CD4-positive, alpha-beta T cell treated with Interleukin-21 for 1 hour (primary cell): ENCODE measurements at places on chromosomes 12 and 14.

DNA sequence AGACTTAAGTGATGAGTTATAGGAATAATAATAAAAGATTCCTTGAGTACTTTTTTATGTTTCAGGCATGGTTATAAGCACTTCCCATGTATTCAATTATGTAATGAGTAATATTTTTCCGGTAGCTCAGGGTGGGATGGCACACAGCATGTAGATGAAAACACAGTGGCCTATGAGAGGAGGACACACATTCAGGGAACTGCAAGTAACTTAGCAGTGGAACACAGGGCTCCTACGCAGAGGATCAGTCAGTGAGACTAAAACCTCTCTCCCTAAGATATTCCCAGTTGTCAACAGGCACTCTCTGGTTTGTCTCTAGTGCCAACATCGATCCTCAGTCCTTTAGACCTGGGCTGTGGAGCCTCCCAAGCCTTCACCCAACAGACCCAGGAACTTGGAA, 219.4 kb downstream of the DIO2 start:
- no peak for DNase-seq

- no peak for DNase-seq
These were observed 7.5 kb upstream of the CTDSP2 start for GRCh38 chr12:57853864-57854556.

- no peak for DNase-seq
These were observed 30.5 kb downstream of the CLEC2D start for GRCh38 chr12:9699898-9700605.

DNA sequence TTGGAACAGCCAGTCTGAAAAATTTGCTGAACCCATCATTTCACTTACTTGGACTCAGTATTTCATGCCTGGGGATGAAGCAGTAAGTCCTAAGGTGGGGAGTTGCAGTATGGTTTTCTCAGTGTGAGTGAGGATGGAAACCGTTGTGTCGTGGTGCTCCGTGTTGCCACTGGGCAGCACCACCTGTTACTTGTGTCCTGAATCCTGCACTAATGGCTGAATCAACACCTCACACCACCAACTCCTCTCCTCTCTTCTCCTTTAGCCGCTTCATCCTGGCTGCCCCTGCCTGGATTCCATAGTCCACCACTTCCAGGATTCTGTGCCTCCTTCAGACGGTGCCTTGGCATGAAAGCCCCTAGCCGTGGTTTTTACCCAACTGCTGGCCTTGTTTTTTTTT, 3.0 kb upstream of the EP400 start:
- DNase-seq, result no peak

DNA sequence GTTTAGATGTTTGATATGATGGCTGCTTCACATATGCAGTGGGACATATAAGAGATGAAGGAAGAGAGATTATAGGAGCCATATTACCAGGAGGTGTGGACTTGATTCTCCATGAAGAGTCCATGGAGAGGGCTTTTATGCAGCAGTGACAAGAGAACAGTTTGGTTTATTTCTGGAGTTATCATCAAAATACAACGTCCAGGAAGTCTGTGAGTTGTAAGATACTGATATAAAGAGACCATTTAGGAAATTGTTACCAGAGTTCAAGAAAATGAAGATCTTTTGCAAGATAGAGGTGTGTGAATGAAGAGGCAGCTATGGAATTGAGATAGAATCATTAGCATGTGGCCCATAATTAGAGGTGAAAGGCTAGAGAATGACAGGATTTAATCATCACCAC, 431.7 kb downstream of the NPAS3 start:
- no peak for DNase-seq

DNA sequence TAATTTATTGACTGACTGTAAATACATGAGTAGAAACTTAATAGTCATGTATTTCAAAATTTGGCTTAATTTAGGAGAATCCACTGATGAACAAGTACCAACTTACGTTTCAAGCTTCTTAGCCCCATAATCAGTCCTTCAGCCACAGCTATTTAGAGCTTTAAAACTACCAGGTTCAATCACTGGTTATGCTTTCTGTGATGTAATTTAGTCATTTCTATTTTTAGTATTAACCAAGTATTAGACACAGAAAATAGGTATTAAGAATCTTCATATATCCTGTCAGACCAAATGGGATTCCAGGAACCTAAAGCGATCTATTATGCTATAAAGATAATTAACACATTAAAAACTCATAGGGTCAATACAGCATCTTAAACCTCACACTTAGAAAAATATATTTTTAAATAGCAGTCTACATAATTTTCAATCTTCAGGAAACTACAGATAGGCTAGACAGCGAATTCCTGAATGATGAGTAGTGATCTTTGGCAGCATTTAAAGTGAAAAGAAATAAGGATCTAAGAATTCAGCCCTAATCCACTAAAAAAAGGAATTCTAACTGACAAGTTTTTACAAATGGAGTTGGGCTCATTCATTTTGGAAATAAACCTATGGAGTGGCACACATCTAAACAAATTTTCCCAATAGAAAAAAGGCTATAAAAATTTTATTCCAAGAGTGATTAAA, 51.5 kb downstream of the ZC3H14 start:
- no peak for DNase-seq

- no peak for DNase-seq
These were observed 238.6 kb downstream of the LRIG3 start for GRCh38 chr12:58681730-58682129.

GRCh38 chr12:62737188-62737587, 197.8 kb downstream of the PPM1H start:
- no peak for DNase-seq

DNA sequence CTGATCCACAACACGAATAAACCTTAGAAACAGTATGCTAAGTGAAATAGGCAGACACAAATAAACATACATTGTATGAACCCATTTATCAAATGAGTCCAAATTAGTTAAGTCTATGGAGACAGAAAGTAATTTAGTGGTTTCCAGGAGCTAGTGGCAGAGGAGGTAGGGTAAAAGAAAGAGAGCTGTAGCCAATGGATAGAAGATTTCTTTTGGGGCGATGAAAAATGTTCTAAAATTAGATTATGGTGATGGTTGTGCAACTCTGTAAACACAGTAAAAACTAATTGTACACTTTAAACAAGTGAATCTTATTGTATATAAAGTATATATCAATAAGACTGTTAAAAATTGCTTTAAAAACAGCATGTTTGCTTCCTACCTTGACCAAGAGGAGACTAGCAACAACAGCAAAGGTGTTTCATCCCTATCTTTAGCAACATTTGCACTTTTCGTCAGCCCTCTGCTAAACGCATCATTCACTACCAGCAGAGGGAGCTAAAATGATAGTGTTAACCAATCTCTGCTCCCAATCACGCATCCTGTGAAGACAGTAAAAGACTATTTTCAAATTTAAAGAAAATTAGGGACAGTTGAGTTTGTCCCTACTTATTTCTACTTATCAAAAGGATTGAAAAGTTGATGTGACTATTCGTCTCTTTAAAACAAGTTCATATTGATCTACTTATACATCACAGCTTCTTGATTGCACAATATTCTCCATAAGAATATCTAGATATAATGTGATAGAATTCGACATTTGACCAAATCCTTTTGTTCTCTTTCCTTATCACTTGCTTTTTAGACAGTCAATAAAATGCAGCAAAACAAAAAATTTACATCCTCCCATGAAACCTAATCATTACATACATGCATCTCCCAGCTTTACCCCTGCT, 24.0 kb upstream of the LGR5 start:
- peak; percentile 57 for DNase-seq
